ENCODE measurements at places on chromosomes 1 and 21.

- DNase-seq: no peak
Measured at GRCh38 chr1:219476716-219477115, 136.2 kb downstream of the ZC3H11B start.

- DNase-seq: no peak
Measured at GRCh38 chr1:10424034-10424433, 6.2 kb upstream of the CENPS start.

DNA sequence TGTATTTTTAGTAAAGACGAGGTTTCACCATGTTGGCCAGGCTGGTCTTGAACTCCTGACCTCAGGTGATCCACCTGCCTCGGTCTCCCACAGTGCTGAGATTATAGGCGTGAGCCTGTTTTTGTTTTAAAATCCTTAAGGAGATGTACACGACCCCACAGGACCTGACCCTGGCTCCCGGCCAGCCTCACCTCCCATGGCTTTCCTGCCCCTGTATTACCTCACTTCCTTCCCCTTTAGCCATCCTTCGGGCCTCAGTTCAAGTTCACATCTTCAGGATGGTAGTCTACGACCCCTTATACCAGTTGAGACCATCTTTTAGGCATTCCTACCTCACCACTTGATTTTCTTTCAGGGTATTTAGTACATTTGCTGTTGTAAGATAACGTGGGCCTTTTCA, 36.3 kb downstream of the TCP10L start:
- DNase-seq: no peak

GRCh38 chr21:15774590-15774989, 44.8 kb downstream of the USP25 start:
- no peak for DNase-seq

- DNase-seq: no peak
Measured at GRCh38 chr21:25406887-25407579, 200.2 kb downstream of the MRPL39 start.

GRCh38 chr1:77954521-77954920, 24.4 kb downstream of the FUBP1 start:
- no peak for DNase-seq

DNA sequence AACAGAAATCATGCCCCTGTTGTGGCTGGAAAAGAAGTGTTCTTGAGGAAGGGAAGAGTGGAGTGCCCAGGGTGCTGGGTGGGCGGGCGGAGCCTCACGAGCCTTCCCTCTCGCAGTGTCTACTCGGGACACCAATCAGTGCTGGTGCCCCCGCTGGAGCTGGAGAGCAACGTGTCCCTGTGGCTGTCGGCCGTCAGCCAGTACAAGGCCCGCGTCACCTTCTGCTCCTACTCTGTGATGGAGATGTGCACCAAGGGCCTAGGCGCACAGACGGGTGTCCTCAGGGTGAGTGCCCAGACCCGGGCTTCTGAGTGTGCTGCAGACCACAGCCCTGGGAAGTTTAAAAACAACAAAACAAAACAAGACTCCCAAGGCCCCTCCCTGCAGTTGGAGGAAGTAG, 47.4 kb downstream of the S100B start:
- no peak for DNase-seq

DNA sequence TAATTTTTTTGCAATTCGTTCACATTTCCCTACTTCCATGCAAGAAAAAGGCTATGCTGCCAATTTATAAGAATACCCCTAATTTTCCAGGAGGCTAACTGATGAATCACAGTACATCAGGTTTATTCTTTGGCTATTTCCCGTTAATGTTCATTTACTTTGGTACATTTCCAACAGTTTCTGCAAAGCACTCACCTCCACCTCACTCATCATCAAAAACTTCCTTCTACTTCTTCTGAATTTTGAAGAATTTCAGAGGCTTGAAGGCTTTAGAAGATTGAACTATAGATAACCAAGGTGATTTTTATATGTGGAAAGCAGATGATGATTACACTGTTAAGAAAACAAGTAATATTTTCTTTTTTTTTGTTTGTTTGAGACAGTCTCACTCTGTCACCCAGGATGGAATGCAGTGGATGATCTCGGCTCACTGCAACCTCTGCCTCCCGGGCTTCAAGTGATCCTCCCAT, 60.5 kb upstream of the HP1BP3 start:
- DNase-seq: no peak

DNA sequence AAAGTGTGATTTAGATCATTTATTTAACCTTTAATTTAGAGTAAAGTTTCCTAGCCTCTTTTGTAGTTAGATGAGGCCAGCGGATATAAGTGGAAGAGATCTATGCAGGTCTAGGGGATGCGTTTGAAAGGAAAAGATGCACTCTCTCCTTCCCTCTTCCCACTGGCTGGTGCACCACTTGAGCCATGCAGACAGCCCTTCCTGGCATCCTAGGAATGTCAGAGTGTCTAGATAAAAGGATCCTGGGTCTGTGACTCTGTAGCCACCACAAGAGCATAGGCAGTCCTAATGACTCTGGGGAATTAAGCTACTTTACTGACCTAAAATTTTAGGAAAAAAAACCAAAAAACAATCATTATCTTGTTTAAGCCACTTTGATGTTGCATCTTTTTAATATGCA, 16.0 kb upstream of the STUM start:
- no peak for DNase-seq

DNA sequence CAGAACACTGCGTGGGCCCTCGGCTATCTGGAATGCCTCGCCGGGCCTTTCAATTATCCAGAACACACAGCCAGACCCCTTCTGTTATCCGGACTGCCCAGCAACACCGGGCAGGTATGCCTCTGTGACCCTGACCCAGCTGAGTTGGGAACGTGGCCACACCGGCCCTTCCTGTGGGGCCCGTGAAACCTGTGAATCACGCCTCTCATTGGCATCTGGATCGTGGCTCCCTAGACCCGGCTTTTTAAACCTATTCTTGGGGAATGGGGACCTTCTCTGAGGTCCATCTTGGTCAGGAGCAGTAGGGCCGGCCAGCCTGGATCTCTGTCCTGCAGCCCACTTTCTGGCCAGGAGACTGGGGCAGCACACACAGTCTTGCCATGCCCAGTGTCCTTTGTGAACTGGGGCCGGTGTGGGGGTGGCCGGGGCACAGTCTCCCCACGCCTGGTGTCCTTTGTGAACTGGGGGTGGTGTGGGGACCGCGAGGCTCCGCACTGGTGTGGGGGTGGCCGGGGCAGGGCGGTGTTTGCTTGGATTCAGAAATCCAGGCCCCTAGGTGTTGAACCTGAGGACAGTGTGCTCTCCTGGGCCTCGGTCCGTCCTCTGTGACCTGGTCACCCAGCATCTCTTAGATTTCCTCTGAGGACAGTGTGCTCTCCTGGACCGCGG, 11.1 kb downstream of the COL18A1 start:
- DNase-seq: no peak

DNA sequence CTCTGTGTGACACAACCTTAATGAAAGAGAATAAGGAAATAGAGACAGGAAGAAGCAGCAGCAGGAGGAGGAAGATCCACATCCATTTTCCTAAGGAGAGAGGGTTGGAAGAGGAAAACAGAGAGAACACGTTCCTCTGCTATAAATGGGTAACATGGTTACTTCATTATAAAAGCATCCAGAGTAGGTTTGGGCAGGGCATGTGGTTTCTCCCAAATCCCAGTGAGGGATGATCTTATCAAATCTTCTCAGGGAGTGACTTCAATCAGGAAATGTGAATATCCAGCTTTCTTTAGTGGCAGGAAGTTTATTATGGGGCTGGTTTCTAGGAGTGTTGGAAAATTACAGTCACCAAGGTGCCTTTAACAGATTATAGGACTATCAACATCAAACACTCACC, 11.1 kb downstream of the CYP2J2 start:
- DNase-seq: no peak

- no peak for DNase-seq
Measured at GRCh38 chr1:24769656-24770651, 24.7 kb downstream of the CLIC4 start.

DNA sequence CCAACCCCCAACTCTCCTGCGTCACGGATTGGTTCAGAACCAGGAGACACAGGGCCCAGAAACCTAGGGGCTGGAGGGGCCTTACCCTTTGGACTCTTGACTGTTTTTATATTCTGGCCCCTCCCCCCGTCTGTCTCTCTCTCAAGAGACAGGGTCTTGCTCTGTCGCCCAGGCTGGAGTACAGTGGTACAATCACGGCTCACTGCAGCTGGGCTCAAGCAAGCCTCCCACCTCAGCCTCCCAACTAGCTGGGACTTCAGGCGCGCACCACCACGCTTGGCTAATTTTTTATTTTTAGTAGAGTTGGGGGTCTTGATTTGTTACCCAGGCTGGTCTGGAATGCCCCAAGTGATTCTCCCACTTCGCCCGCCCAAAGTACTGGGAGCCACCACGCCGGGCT, 52.5 kb downstream of the PRKCZ start:
- no peak for DNase-seq
